Stimulated activated CD4-positive, alpha-beta T cell treated with anti-CD3 and anti-CD28 coated beads, Interleukin-15, amount 100 ng/mL, for 24 hours (primary cell): ENCODE measurements at places on chromosomes 3 and 15.

DNA sequence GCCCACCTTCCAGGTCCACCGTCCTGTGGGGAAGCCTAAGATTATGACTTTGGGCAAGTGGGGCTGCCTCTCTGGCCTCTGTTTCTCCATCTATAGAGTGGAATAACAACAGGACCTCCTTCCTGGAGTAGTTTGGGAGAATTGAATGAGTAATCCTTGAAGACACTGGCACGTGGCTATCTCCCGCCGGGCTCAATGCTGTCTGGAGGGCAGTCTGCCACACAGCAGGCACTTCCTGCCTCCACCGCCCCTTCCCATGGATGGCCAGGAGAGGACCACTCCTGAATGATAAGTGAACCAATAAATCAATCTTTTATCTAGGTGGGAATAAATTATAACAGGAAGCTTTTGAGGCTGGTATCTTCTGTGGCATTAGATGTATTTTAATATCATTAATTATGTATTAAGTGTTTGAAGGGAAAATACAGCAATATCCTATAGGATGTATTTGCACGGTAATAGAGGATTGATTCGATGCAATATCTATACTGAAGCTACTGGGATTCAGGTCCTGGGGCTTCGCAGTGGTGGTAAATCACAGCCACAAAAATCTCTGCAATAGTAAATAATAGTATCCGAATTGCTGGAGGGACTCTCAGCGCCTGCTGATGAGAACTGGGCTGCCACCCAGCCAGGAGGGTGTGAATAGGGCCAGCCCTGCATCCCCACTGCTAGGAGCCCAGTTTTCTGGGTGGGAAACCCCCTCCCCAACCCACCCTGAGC lies 15.9 kb downstream of the MEGF11 start:
- no peak for DNase-seq

DNA sequence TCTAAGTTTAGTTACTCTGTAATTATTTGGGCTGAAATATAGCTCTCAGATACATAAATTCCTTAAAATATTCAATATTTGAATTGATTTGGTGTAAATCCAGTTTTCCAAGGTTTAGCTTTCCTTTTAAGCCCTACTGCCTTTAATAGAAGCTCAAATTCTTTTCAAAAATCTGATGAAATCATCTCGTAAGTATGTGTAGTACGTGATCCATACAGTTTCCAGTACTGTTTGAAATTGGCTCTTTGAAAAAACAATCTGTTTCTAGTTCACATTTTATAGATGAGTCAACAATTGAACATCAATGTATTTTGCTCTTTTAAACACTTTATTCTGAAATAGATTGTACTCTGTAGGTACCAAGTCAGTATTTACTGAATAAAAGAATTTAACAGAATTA lies 84.2 kb downstream of the LRRC49 start:
- DNase-seq, result no peak

DNA sequence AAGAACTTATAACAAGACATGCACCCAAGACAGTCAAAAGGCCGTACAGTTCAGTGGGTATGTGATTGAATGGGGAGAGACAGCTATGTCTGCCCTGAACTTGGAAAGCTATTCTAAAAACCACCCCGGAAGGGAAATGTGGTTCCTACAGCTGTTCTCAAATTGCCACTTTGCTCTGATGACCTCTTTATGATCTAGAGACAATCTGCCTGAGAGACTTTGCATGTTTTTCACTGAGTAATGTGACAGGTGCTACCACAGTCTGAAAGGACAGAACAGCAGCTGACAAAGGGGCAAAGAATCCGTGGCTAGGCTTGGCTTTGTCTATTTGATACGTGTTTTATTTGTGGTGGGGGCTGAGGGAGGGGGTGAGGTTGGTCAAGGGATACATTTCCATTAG lies 148.3 kb upstream of the NPHP3 start:
- no peak for DNase-seq

- DNase-seq, result no peak
Observed at GRCh38 chr3:153783741-153784480, 337.3 kb upstream of the ARHGEF26 start.

DNA sequence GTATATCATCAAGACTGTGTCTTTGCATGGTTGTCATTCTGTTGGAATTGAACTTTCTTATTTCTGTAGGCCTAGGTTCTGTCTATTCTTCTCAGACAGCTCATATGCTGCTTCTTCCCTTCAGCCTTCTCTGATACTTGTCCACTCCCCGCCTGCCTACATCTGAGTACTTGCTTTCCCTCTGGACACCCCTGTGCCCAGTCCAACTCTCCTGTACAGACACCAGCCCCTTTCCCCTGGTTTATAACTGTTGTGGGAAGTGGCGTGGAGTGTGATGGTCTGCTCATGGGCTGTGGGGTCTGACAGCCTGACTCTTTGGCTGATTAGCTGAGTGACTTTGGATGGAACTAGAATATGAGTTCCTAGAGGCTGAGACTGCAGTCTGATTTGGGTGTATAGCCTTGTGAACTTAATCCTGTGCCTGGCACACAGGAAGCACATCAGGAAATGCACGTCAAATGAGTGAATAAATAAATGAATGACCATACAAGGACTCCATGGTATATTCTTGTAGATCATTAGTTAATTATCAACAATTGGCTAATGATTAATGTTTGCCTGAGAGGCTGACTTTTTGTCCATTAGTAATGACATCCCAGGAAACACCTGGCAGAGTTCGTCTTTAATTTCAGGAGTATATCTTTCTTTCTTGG lies 11.8 kb downstream of the CACNA1D start:
- DNase-seq, result no peak

DNA sequence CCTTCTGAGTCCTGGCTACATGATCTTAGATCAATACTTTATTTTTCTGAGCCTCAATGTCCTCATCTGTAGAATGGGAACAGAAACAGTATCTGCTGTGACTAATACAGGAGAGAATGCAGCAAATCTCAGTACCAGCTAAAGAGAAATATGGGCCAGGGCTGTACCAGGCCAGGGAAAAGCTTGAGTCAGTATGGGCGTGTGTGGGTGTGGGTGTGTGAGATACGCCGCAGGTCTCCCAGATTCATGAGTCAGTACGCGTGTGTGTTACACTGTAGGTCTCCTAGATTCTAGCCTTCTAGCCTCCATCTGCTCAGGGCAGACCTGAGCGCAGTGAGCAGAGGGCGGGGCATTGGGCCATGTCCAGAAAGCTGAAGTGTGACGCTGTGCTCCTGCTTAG lies 15.2 kb downstream of the GNAI2 start:
- DNase-seq, result peak; percentile 75

GRCh38 chr3:33962396-33962795 lies 164.0 kb downstream of the PDCD6IP start:
- no peak for DNase-seq

GRCh38 chr15:32936283-32936918 lies 218.6 kb downstream of the GREM1 start:
- no peak for DNase-seq

- DNase-seq, result no peak
Observed at GRCh38 chr3:39141171-39141995, 12.0 kb downstream of the CSRNP1 start.

DNA sequence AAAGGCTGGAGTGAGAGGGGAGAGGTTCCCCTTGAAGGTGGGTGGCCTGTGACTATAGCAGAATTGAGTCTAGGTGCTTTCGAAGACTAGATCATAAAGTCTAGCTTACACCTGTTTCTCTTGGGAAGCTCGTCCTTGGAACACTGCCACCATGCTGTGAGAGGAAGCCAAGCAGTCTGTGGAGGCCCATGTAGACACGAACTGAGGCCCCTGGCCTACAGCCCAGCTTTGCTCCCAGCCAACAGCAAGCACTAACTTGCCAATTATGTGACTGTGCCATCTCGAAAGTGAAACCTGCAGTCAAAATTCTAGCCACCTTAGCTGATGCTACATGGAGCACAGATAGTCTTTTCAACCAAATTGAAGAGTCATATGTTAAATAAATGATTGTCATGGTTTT lies 190.5 kb upstream of the NECTIN3 start:
- peak; percentile 3 for DNase-seq

DNA sequence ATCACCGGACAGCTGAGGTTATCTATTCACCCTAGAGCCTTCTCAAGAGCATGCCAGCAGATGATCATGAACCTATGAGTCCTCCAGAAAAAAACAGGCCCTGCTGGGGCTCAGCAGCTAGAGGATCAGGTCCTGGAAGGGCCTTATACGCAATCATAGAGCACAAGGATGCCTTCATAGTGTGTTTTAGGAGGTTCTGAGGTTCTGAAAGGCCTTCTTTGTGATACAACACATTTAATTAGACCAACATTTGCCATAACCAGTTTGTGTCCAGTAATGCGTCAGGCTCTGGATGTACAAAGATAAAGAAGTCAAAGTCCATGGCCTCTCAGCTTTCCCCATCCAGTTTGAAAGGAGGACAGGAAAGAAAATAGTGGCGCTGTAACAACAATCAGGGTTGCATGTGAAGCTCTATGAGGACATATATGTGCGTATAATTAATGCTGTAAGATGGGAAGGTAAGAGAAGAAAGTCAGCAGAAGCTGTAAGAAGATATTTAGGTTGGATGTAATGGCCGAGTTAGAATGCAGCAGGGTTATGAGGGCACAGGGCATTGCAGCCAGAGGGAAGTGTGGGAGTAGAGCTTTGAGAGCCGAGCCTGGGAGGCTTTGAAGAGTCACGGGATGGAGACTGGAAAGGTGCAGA lies 302.6 kb upstream of the TBL1XR1 start:
- no peak for DNase-seq

GRCh38 chr3:81788610-81789009 lies 27.2 kb upstream of the GBE1 start:
- DNase-seq, result no peak

DNA sequence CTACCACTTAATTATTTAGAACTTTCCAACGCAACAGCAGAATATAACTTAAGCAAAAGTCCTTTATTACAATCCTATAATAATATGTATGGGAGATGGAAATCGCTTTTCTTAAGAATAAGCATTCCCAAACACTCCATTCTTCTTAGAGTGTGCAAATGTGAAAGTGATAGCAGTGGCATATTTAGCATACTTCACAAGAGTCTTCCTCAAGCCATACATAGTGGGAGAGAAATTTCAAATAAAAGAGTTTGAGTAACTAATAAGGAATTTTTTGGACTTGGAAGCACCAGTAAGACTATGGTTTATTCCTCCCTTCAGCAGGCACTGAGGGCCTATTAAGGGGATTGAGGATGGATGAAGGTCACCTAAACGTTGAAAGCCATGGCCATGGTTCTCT lies 22.1 kb upstream of the BNC1 start:
- no peak for DNase-seq

GRCh38 chr15:51266656-51267050 lies 71.7 kb downstream of the CYP19A1 start:
- DNase-seq, result no peak

DNA sequence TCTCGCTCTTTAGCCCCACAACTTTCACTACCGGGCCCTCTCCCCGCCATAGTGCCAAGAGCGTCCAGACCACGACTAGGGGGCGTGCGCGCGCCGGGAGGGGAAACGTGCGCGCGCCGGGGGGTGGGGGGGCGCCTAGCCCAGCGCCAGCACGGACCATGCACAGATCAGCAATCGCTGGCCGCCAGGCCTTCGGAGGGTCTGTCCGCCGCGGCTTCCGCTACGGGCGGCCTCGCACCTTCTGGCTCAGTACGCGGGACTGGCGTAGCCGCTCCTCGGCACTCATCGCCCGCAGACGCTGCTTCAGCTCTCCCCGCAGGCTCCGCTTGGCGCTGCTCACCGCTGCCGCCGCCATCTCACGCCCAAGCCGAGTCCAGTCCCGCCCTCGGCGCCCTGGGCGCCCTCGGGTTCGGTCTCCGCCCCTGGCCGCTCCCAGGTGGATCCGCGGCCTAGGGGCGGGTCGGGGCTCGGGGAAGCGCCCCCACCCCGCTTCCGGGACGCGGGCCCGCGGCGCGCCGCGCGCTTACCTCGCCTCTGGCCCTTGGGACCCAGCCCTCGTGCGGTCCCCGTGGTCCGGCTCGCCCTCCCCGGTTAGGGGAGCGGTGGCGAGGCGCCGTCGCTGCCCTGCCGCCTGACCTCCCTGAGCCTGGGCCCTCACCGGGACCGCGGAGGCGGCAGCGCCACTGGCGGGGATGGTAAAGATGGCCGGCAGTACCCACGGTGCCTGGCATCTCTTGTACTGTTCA lies at the start of gene MTHFS:
TSS of gene MTHFS (minus strand) at position 381 of the 746 bp plus-strand sequence. CDS start at position 355, 26 bp downstream.
- DNase-seq, result peak; percentile 83

GRCh38 chr3:146896711-146897110 lies 291.6 kb upstream of the PLSCR5 start:
- DNase-seq, result no peak

- no peak for DNase-seq
Observed at GRCh38 chr3:187293516-187294430, 2.2 kb upstream of the MASP1 start.

DNA sequence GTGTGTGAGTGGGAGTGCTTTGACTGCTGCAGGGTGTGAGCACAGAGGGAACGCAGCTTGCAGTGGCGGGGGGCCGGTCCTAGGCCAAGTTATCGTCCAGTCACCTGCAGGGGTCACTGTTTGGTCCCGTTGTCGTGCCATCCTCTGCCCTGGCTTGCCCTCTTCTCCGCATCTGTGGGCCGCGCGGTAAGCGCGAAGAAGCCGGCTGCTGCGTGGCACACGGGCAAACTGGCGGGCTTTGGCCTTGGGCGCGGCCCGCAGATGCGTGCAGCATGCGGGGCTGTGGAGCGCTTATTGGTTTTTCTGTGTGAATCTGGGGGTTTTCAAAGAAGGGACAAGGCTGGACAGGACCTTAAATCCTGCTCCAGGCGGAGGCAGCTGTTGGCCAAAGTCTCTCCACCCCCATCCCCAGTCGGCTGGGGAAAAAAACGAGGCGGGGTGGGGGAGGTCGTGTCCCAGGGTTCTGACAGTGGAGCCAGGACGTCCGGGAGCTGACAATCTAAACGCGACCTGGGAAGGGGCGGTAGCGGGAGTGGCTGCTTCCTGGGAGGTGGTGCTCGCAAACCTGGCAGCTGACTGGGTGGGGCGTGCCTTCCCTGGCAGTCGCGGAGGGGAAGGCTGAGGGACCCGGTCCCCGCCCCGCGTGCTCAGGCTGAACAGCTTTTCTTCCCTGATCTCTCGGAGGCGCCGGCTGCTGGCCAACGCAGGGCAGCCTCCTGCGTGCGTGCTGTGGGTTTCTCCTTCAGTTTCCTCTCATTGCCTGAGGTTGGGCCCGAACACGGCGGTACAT lies 39.7 kb upstream of the VEPH1 start:
- peak; percentile 5 for DNase-seq

DNA sequence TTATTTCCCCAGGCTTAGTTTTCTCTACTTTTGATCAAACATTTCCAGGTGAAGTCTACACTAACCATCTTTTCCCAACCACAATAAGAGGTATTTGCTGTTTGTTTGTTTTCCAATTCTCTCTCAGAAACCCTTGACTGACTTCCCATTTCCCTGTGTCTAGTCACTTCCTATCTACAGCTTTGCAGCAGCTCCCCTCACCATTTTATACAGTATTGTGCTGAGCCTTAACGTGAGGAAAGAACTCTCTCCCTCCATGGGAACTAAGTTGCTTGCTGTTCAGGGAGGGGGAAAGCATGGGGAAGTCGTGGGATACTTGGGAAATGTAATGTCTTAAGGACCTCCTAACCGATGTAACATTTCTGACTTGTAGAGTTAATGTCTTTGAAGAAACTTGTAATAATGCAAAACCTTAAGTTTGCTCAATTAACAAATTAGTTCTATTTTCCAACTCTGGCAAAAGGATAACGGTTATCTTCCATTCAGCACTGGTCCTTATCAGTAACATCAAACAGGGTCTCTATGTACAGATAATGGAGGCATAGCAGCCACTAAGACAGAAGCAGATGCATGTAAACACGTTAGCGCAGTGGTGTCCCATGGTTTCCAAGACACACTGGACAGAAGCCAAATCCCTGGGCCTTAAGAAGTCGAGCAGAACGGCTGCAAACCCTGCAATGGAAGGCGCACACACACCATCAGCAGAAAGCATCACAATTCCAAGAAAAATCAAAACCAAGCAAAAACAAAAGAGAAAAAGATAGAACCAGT lies 39.7 kb downstream of the NPTN start:
- no peak for DNase-seq
